Inflammatory macrophage (primary cell): ENCODE measurements at places on chromosomes 1 and 21.

- peak; percentile 19 for DNase-seq
These were observed 130.4 kb downstream of the AK5 start for GRCh38 chr1:77412069-77412819.

DNA sequence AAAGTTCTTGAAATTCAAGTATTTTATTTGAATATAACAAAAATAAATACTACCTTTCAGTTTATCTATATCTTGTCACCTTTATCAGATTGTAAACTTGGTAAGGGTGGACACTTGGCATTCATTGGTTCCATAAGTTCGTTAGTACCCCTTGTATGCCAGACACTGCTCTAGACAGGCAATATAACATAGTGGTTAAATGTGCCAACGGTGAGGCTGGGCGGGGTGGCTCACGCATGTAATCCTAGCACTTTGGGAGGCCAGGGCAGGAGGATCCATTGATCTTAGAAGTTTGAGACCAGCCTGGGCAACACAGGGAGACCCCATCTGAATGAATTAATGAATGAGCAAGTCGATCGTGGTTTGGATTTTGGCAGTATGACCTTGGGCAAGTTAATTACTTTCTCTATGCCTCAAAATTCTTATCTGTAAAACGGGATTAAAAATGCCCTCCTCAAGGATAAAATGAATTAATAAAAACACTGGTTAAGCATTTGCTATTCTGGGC is 26.3 kb upstream of the SH3D21 start:
- DNase-seq: no peak

- DNase-seq: no peak
These were observed 99.7 kb upstream of the KRTAP19-8 start for GRCh38 chr21:31137960-31138359.

DNA sequence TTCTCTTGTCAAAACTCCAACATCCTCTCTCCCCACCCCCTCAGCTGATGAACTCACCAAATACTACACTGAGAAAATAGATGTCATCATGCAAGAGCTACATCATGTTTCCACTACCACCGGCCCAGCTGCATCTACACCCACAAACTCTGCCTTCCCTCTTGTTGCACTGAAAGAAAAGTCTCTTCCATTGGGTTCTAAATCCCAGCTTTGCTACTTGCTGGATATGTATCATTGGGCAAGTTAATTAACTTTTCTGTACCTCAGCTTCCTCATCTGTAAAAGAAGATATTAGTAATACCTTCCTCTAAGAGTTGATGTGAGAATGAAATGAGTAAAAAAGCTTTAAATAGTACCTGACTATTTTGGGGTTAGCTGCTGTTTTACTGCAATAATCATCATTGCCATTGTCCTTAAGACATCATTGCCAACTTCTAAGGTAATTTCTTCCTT is 108.6 kb downstream of the OLFML2B start:
- no peak for DNase-seq

- DNase-seq: no peak
These were observed 52.0 kb upstream of the KCNA3 start for GRCh38 chr1:110726755-110727154.
